CD4-positive, alpha-beta T cell treated with Interleukin-15 for 4 hours (primary cell): ENCODE measurements at places on chromosomes 1 and 21.
A peak's percentile ranks its signal among the peaks of the same experiment; 100 is the strongest.

DNA sequence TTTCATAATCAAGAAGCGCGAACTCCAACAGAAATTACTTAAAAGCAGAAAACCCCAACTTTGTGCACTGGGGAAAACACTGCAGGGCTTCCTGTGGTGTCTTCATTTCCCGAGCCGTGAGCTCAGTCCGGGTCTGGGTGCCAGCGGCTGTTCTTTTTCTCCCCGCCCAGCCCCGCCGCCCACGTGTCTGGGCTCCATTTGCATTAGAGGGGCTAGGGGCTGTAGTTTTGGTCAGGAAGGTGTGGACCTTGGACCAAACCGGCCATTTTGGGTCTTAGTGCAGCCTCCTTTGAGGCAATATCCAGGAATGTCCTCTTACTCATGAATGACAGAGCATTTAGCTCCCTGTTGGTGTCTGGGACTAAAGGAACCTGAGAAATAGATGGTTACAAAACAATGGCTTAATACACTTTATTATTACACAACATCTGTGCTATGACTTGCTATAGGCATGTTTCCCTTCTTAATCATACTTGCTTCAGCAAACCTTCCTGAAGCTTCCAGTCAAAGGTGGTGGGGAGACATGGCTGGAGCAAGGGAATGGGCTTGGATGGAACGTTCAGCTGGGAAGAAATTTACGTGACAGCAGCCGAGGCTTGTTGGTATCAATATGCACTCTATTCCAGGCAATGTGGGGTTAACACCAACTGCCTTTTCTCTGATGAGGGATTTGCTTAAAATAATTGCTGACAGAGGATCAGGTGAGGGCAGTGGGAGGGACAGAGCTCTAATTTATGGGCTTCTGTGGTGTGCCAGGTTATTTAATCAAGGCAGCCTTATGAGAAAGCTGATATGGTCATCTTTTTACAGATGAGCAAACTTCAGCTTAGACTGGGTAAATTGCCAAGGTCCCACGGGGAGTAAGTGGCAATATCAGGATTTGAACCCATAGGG is 1.1 kb downstream of the AGTRAP start:
- DNase-seq: peak; percentile 36

DNA sequence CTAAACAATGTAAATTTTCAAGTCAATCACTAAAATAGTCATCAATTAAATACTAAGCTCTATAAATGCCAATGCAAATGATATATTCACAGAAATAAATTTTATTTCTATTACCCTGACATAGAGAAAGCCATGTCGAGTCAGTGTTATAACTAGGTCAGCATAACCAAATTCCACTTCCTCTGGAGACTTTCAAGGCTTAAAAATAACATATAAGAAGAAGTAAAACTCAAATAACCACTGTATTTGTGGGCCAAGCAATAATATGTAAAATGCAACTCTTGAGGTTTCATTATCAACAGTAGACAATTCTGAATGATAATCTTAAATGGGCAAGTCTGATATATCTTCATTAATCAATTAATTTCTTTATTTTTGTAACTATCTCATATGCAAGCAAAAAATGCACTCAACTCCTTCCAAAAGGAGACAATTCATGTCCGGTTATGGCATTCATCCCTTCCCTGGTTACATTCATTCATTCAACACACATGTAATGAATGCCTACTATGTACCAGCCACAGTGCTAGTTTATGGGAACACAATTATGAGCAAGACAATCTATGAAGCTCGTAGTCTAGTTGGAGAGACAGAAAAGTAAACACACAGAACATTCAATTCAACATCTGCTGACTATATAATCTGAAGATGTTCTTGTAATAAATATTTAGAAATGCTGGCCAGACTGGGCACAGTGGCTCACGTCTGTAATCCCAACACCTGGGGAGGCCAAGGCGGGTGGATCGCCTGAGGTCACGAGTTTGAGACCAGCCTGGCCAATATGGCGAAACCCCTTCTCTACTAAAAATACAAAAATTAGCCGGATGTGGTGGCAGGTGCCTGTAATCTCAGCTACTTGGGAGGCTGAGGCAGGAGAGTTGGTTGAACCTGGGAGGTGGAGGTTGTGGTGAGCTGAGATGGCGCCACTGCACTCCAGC is 37.1 kb upstream of the CAP1 start:
- DNase-seq: no peak

DNA sequence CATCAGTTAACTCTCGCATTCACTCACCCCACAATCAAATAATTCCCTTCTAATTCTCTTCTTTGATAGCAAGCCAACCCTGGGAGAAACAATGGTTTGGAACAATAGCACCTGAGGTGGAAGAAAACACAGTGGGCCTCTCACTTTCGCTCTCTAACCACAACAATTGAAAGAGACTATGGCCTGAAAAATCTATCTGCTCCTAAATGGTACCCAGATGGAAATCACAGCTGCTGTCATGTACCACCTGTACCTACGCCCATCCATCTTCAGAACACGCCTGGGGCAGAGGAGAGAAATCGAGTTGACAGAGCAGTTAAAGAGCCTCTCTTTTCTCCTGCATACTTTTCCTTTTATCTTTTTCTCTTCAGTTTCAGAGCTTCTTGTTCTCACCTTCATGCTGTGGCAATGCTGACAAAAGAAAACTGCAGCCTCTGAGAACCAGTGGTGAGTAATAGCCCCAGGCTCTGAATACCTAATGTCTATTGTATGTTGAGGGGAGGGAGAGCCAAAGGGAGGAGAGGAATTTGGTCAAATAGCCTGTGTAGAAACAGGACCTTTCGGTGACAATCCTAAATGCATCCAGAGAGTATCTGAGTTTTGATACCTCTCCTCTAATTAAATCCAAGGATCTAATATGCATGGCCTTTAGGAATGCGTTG is 57.7 kb downstream of the ZC3H11B start:
- no peak for DNase-seq

GRCh38 chr1:209685821-209686220 is 10.6 kb downstream of the G0S2 start:
- peak; percentile 32 for DNase-seq

DNA sequence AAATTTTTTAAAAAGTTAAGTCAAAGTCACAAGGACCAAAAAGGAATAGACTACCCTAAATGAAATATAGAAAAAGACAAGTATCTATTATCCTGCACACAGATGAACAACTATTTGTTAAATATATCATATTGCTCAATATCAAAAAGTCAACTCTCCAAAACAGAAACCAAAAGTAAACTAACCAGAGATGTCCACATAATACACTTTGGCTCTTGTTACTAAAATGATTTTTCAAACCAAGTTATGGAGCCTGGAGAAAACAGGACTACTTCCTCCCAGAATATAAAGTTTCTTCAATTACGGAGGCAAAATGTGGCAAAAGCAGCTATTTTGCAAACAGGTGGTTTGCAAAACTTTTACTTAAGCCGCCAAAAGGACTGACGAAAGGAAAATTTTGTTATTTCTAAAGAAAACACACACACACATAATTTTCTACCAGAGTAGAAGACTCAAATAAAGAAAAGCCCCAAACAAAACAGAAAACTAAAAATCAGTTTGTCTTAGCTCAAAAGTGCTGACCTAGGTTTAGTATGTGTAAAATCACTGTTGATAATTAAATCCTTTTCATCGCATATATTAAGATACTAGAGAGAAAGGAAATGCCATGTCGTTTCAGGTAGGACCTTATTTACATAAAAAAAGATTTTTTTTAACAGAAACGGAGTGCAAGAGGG is 1.1 kb downstream of the DPYD start:
- no peak for DNase-seq

- DNase-seq: no peak
Observed at GRCh38 chr21:34904526-34905217, 144.4 kb downstream of the RUNX1 start.

- DNase-seq: no peak
Observed at GRCh38 chr1:245091818-245092637, 62.8 kb upstream of the KIF26B start.

- DNase-seq: no peak
Observed at GRCh38 chr1:81560629-81561028, 240.1 kb upstream of the ADGRL2 start.

DNA sequence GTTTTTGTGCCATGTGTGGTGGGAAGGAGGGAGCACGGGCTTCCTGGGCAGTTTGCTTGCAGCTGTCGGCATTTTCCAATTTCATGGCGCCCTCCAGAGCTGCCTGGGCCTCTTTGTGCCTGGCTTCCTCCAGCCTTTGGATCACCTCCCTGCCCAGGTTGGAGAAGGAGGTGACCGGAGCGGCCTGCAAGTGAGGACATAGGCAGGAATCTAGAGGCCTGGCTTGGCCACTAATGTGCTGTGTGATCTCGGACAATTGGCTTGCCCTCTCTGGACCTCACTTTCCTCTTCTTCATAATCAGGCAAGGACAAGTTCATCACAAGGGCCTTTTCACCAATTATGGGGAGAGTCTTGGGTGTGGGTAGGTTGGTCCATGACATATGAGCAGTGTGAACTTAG is 245.1 kb downstream of the MATN1 start:
- DNase-seq: no peak

DNA sequence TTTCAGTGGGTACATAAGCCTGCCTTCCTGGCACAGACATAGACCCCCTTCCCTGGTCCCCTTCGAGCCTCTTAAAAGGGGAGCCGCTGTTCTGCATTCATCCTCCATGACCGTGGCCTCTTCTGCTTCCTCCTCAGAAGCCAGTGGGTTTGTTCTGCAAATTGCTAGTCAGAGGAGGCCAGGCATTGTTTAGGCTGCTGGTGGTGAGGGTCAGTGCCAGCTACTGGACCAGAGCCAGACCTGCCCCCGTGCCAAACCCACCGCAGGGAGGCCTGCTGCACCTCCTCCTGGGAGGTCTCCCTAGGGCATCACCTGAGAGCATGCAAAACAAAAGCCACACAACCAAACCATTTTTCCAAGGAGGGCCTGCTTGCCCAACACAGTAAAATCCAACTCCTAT is 178.4 kb downstream of the MIS18A start:
- no peak for DNase-seq

DNA sequence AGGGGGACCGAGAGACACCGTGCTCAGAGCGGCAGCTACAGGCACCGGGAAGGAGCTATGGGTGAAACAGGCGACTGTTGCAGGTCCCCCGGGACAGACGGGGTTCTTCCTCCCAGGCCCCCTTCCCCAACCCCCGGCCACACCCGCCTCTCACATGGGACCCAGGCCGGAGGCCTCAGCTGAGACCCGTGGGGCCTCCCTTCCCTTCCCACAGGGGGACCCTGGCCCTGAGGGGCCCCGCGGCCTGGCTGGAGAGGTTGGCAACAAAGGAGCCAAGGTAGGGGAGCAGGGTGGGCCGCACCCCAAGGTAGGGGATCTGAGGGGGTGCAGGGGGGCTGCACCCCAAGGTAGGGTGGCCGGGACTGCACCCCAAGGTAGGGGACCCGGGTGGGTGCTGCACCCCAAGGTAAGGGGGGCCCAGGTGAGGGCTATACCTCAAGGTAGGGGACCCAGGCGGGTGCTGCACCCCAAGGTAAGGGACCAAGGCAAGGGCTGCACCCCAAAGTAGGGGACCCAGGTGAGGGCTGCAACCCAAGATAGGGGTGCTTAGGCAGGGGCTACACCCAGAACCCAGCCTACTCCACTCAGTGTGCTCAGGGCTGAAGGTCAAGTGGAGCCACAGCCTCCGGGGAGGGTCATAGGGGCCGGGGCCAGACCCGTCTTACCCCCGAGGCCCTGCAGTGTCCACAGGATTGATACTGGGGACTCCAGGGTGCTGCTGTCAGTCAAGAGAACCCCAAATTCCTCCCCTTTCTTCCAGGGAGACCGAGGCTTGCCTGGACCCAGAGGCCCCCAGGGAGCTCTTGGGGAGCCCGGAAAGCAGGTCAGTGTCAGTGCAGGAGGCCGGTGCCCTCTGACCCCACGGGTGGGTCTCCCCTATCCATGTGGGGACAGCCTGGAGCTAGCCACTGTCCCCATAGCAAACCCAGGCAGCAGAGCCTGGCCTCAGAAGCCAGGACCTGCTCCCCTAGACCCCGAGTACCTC is 22.7 kb downstream of the COL6A2 start:
- no peak for DNase-seq
